ENCODE measurements at places on chromosomes 11 and 22.

- no peak for DNase-seq
Observed at GRCh38 chr22:18906896-18907295, 776 bp downstream of the DGCR6 start.

DNA sequence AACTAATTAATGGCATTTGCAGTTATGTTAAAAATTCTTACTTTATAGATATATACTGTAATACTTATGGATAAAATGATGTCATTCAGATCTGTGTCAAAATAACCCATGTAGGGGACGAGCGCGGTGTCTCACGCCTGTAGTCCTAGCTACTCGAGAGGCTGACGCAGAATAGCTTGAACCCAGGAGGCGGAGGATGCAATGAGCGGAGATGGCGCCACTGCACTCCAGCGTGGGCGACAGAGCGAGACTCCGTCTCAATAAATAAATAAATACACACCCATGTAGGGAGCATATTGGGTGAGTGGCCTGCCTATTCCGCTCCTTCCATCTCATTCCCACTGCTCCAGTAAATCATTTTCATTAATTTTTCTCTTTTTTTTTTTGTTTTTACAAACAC, 7.1 kb downstream of the SNU13 start:
- peak; percentile 16 for DNase-seq

- DNase-seq: no peak
Observed at GRCh38 chr11:111001081-111001430, 244.5 kb upstream of the POU2AF2 start.

- no peak for DNase-seq
Observed at GRCh38 chr22:44608597-44609399, 93.2 kb upstream of the PRR5 start.

- DNase-seq: no peak
Observed at GRCh38 chr22:39367035-39367434, 17.2 kb downstream of the SYNGR1 start.

DNA sequence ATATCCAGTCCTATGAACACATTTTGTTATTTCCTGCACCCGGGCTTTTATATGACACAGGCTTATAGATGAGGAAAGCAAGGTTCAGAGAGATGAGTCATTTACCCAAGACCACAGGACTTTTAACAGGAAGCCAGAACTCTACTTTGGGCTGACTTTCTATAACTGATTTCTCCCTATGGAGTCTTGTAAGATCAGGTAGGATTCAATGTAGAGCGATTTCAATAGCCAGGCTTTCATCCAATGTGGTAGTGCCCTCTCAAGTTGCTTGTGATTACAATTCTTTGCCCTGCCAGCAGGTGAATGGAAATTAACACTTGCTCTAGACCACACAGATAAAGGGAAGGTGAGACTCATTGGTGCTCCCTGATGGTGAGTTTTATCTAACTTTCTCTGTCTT, 378.3 kb downstream of the INSC start:
- no peak for DNase-seq
